Hepatocyte (in vitro differentiated cells): ENCODE measurements at places on chromosomes 7 and 10. TPM values are rescaled to one million over a fixed set of nuclear protein-coding genes. Genes with fewer than 3 reads are reported as not detected.

The COL17A1 gene
- total RNA-seq = 5.7 and 7.5 TPM in 2 replicates

The CPA4 gene
- total RNA-seq = 1.1 and 2.1 TPM in 2 replicates

DNA sequence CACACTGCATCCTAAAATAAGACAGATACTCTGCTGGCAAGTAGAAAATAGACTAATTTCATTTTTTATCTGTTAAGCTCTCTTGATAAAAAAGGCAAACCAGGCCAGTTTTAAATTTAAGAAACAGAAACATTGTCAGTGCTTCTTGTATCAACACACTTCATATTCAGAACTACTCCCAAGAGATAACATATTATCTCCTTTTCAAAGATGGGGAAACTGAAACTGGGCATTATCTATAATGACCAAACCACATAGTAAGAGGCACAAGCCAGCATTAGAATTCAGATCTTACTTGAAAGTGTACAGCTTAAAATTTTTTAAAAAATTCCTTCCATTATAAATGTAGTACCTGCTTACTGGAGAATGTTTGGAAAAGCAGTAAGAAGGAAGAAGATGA is 14.7 kb downstream of the SRI start:
- H3K27me3 ChIP-seq = no peaks in the 10 kb centered on the region
- H3K4me3 ChIP-seq = no peak overlapping the region
- DNase-seq = no peak
- no peaks in the 10 kb centered on the region for H3K4me1 ChIP-seq
- H3K36me3 ChIP-seq = no peaks in the 10 kb centered on the region

The AOC1 gene
- 4.7 and 9.1 TPM in 2 replicates for total RNA-seq

GRCh38 chr7:24052572-24053260 is 231.3 kb upstream of the NPY start:
- H3K27ac ChIP-seq = no peak overlapping the region
- peaks cover 8% of the 10 kb centered on the region for H3K27me3 ChIP-seq
- H3K36me3 ChIP-seq = no peaks in the 10 kb centered on the region
- H3K4me3 ChIP-seq = no peak overlapping the region
- H3K4me1 ChIP-seq = no peaks in the 10 kb centered on the region

DNA sequence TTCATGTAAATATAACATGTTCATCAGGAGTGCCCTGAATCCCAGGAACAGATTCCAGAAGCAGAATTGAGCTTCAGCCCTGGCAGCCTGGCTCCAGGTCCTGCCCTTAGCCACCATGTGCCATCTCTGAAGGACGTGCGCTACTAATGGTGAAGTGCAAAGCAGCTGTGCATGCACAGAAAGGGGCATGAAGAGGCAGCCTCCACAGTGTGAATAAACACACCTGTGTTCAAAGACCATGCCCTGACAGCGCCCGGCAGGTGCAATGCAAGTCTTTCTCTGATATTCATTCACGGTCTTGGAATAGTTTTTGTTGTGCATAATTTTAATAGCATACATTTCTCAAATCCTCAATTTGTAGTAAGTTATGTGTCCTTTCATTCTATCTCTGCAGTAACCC is 250.4 kb upstream of the TCERG1L start:
- DNase-seq = no peak
- no peaks in the 10 kb centered on the region for H3K4me1 ChIP-seq
- no peak overlapping the region for H3K27ac ChIP-seq
- peaks cover 11% of the 10 kb centered on the region for H3K27me3 ChIP-seq

DNA sequence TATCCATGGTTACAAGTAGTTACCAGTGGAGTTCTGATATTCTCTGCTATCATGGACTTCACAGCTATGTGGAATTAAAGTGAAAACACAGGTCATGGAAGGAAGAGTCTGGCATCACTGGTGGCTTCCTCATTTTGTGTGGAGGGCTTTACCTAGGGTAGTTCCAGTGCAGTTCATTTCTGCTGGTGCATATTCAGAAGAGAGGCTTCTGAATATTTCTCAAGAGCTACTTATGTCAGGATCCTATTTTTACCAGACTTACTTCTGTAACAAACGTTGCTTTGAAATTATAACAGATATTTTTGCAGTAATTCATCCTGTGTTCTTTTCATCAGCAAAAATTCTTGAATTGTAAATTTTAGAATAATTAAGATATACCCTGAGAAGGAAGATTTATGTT is 236.5 kb upstream of the NPSR1 start:
- H3K27me3 ChIP-seq = no peaks in the 10 kb centered on the region
- no peaks in the 10 kb centered on the region for H3K36me3 ChIP-seq
- H3K4me3 ChIP-seq = no peak overlapping the region
- no peak for DNase-seq

The NXPH1 gene
- 0.28 TPM in 1 of 2 replicates, not detected in the other for total RNA-seq

- H3K27ac ChIP-seq = peak overlapping the region; percentile 96
- peak overlapping the region; percentile 53 for H3K4me3 ChIP-seq
- no peaks in the 10 kb centered on the region for H3K36me3 ChIP-seq
- H3K27me3 ChIP-seq = no peaks in the 10 kb centered on the region
- peak; percentile 98 for DNase-seq
- H3K4me1 ChIP-seq = peaks cover 15% of the 10 kb centered on the region
Measured at GRCh38 chr10:110918269-110918642, 724 bp downstream of the BBIP1 start.
